NCI-H446 treated with DMSO at 0.1 percent for 48 hours (cell line): ENCODE measurements at places on chromosomes 1 and 21.

DNA sequence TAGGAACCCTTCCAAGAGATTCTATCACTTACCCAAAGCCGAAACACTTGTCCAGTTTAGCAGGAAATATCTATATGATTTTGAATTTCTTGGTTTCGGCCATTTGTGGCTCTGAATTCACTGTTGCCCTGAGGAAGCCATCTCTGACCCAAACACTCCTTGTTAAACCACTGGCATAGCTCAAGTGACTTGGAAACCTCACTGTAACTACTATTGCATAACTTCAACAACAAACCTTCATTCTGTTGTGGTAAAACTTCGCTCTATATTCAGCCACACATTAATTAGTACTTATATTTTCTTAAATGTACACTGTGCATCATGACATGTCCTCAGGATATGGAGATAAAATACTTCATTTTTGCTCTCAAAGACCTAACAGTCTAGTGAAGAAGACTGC, 63.2 kb downstream of the ST6GALNAC3 start:
- no peak for DNase-seq

DNA sequence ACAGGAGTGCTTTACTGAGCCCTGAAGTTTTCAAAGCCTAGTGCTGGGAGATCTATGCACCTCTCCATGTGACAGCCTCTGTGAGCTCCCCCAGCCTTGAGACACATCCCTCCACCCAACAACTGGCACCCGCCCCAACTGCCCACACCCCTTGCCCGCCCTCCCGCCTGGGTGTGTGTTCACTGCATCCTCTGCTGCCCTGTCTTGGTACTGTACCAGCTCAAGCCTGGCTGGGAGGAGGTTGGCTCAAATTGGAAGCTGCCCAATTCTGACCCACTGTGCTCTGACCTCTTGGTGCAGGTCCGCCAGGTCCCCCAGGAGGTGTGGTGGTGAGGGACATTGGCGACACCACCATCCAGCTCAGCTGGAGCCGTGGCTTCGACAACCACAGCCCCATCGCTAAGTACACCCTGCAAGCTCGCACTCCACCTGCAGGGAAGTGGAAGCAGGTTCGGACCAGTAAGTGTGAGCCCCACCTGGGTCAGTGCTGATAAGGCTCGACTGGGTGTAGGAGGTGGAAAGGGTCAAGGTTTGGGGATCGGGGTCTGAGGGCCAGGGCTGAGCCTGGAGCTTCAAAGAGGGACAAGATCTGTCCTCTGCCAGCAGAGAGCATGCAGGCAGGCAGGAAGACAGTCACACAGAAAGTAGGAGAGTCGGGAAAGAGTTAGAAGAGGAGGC, 18.0 kb downstream of the TMEM81 start:
- DNase-seq, result no peak

DNA sequence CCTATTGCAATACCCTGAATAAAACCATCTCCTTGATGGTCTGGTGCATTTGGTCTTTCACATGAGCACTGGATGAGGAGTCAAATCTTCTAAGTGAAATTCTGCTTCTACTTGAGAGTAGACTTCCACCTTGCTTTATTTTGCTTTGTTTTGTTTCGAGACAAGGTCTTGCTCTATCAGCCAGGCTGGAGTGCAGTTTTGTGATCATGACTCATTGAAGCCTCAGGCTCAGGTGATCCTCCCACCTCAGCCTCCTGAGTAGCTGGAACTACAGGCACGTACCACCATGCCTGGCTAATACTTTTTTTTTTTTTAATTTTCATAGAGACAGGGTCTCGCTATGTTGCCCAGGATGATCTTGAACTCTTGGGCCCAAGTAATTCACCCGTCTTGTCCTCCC, 65.8 kb upstream of the F3 start:
- DNase-seq, result no peak

DNA sequence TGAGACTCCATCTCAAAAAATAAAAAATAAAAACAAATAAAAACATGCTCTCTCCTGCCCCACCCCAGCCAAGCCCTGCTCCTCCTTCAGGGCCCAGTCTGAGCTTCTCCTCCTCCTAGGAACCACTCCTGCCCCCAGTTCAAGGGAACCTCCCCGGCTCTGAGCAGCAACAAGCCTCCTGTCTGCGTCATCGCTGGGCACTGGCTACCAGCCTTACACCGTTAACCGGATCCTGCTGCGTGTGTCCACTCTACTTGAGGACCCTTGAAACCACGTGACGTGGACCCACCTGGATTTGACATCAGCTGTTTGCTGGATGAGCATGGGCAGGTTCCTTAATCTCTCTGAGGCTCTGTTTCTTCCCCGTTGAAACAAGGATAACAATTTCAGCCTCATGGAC, 1.6 kb upstream of the TAS1R2 start:
- no peak for DNase-seq

DNA sequence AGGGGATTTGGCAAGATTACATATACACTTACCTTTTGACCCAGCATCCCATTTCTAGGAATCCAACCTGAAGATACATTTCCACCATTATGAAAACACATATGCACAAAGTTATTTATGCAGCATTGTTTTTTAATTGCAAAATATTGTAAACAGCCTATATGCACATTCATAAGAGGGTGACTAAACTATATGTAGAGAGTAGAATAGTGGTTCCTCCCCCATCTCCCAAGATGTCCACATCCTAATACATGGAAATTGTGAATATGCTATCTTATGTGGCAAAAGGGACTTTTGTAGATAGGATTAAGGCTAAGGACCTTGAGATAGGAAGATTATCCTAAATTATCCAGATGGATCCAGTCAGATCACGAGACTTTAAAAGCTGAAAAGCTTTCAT, 91.6 kb downstream of the CLEC20A start:
- DNase-seq, result no peak

- no peak for DNase-seq
Measured at GRCh38 chr21:45050345-45050796, 24.0 kb upstream of the ADARB1 start.
